Coronary artery (tissue), 2 donors: ENCODE measurements at places on chromosomes 4 and X.

DNA sequence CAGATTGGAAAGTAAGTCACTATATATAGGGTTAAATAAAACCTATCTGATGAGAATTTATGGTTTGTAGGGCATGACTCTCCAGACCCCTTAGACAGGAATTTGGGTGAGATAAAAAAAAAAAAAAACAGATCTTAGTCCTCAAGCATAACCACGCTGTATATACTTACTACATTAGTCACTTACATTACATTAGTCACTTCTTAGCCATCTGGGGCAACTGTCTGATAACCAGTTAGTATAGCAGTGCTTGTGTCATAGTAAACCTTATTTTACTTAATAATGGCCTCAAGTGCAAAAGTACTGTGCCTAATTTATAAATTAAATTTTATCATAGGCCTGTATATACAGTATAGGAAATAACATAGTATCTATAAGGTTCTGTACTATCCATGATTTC is 60.2 kb upstream of the RPS6KA6 start:
- no peak for DNase-seq

GRCh38 chr4:140363558-140363957 is 9.9 kb upstream of the SCOC start:
- no peak for DNase-seq

DNA sequence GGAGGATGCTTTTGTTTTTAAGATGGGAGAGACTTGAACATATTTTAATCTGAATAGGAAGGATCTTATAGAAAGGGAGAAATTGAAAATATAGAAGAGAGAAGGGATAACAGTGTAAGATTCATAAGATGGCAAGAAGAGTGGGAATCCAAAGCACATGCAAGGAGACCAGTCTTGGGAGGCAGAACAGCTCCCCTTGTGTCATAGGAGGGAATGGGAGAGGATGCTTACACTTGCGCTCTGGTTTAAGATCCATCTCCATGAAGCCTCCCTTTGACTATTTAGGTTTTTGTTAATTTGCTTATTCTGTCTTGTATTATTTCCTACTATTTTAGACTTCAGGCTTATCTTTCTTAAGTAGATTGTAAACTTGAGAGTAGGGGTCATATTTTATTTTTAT is 42.7 kb downstream of the KIF4A start:
- DNase-seq: no peak

- DNase-seq: no peak
These were observed 196.5 kb upstream of the SLC7A11 start for GRCh38 chr4:138438608-138439007.

DNA sequence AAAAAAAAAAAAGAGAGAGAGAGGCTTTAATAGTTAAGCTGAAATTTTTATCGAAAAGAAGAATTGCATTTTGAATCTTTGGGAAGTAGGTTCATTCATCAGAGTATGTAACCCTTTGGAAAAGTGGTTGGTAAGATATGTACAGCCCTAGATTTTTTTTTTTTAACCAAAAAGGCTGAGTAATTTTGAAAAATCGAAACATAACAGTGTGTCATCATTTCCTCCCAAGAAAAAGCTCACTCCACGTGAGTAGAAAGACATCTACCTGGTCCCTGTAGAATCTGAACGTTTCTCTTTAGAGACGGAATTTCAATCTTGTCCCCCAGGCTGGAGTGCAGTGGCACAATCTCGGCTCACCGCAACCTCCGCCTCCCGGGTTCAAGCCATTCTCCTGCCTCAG is 16.2 kb downstream of the SHOX start:
- no peak for DNase-seq
